Fibroblast of skin of back (primary cell): ENCODE measurements at places on chromosomes 6 and 20.
A peak's percentile ranks its signal among the peaks of the same experiment; 100 is the strongest.

GRCh38 chr6:120994573-120994967 lies 339.7 kb downstream of the TBC1D32 start:
- DNase-seq = peak; percentile 0

DNA sequence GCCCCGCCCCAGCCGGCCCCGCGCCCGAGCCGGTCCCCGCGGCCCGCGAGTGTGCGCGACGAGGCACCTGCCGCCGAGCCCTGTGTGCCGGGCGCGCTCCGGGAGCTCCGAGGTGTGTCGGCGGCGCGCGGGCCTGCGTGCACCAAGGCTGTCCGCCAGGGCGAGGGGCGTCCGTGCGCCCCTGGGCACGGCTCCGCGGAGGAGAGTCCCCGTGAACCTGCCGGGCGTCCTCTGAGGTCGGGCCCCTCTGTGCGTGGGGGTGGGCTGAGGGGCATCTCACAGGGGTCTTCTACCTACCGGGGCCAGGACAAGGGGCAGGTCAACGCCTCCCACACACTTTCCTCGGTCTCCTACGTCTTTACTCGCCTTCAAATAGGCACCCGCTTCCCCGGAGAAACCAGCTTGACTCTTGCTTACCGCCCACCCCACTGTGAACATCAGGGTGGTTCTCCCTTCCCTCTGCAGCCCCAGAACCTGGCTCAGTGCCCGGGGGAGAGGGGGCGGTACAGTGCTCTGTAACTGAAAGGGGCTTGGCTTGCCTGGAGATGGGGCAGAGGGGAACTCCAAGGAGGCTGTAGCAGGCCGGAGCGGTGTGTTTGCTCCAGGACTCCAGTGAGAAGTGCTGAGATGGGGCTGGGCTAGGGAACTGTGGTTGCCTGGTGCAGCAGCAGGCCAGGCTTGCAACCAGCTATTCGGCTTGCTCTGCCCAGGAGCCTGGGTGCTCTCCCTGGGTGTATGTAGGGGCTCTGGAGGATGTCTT lies at the start of gene SAMD10:
SAMD10 (minus strand) TSS at position 86 of the 760 bp plus-strand sequence. CDS start 175 bp downstream, outside the sequence.
- no peak for DNase-seq

DNA sequence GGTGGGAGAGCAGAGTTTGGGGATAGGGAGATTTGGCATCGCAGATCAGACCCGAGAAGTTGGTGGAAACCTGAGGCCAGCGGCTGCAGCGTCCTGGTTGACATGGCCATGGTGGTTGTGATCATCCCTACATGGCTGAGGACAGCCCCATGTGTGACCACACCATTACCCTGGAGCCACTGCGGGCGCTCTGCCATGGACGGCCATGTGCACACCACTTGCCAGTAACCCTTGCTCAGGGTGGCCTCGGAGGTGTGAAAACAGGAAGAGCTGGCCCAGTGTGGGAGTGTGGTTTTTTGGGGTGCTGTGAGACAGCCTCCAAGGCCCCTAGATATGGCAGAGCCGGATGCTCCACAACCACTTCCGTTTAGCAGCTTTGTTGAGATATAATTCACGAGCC lies 64.4 kb downstream of the TMEM242 start:
- no peak for DNase-seq

DNA sequence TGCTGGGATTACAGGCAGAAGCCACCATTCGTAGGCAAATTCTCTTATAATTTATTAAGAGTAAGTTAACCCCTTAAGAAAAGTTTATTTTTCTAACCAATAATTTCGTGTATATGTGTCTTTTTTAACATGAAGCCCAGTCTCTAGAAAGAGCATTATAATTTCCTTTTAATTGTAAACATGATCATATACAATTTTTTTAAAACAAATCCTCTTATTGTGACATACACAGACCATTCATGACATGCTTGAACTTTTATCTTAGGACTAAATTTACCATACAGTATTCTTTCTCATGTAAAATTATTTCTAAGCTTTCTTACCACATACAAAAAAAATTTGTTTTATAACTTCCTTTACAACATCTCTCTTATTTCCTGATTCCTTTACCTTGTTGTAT lies 6.7 kb downstream of the ACOT13 start:
- DNase-seq = no peak

- DNase-seq = peak; percentile 60
Measured at GRCh38 chr6:27668442-27669294, 195.8 kb upstream of the ZNF184 start.

DNA sequence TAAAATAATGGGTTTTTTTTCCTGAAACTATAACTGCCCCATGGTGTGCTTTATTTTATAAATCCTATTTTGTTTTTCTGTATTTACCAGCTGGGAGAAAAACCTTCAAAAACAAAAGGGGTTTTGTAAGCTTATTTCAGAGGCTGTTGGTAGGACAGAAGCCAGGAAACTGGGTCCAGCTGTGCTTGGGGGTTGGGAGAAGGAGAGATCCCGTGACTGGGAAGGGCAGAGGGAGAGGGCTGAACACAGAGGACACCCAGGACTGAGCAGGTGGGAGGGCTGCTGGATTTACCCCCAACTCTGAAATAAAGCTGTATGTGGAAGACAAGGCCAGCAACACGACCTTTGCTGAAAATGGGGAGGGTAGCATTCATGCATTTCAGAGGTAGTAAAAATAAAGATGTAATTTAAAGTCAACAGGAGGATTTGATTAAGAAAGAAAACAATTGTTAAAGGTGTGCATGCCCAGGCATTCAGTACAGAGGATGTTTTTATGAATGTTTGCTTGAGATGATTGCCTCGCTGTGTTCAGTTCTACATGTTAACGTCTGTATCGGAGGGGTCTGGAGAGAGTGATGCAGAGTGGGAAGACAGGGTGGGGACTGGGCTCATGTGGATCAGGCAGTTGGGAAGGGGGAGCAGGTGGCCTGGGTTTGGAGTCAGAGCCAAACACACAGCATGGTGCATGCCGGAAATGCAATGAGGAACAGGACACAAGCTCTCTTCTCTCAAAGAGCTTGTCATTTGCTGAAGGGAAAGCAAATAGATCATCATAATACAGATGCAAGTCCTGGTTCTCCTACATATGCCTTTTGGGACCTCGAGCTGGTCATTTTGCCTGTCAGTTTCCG lies 21.4 kb downstream of the ARFGEF3 start:
- DNase-seq = no peak

DNA sequence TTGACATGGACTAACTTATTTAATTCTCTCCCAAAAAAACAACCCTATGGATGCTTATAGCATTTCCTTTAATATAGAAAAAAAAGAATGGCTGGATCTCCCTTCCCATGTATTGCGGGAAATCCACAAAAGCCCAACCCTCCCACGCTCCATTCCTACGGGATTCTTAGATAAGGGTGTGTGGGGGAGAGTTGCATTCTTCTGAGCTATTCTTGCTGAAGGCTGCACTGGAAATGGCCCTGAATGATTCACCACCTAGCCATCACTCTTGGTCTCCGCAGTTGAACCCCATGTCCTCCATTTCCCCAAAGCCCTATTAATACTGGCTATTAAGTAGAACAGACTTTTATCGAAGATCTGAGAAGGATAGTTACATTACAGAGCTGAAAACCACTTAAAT lies 41.9 kb upstream of the ADGRF5 start:
- DNase-seq = peak; percentile 60
